ENCODE measurements at places on chromosomes 5 and 9.
A peak's percentile ranks its signal among the peaks of the same experiment; 100 is the strongest.

DNA sequence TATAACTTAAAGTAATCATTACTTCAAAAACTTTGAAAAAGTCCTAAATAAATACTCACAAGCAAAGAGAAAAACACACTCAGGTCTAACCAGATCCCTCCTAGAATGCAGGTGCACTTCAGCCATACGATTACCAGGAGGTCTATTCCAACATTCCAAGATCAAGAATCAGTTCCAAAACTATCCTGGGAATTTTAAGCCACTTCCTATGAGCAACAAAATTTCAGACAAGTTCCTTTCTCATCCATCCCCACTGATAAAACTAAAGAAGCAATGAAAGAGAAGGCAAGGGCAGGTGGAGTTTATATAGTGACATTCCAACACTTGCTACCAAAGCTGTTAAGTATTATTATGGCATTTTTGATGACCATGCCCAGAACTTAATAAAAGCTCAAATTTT, 29.6 kb downstream of the MLLT3 start:
- no peak for DNase-seq

- DNase-seq = no peak
Measured at GRCh38 chr5:52856564-52856963, 68.8 kb downstream of the ITGA1 start.

GRCh38 chr9:135746565-135746964, 44.6 kb downstream of the KCNT1 start:
- DNase-seq = no peak

DNA sequence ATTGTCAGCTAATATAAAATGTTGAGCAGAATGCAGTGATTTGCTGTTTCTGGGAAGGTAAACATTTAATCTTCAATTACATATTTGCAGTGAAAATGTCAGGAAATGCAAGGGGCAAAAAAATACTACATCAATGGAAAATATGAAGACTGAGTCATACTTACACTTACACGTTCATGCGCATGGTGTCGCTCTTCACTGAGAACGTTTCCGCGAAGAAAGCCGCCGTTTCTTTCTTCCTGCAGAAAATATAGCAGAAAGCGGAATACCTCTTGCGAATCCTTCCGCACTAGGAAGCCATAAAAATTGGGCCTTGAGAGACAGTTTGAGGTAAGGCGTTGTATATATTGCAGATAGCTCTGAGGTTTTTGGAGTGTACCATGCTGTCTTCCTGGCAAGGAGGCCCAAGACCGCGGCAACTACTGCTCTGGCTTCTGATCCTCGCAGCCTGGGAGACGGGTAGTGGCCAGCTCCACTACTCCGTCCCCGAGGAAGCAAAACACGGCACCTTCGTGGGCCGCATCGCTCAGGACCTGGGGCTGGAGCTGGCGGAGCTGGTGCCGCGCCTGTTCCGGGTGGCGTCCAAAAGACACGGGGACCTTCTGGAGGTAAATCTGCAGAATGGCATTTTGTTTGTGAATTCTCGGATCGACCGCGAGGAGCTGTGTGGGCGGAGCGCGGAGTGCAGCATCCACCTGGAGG, at the start of gene PCDHA13:
Gene PCDHA13 (plus strand): TSS at position 236 of the 702 bp plus-strand sequence. CDS start 145 bp downstream, at position 381.
- DNase-seq = no peak

- no peak for DNase-seq
Measured at GRCh38 chr9:3508521-3509291, 17.1 kb downstream of the RFX3 start.

GRCh38 chr5:168578538-168579487, at the start of gene PANK3:
TSS of gene PANK3 (minus strand) at chr5:168579368. CDS start at chr5:168579283, 85 bp downstream.
- no peak for DNase-seq

DNA sequence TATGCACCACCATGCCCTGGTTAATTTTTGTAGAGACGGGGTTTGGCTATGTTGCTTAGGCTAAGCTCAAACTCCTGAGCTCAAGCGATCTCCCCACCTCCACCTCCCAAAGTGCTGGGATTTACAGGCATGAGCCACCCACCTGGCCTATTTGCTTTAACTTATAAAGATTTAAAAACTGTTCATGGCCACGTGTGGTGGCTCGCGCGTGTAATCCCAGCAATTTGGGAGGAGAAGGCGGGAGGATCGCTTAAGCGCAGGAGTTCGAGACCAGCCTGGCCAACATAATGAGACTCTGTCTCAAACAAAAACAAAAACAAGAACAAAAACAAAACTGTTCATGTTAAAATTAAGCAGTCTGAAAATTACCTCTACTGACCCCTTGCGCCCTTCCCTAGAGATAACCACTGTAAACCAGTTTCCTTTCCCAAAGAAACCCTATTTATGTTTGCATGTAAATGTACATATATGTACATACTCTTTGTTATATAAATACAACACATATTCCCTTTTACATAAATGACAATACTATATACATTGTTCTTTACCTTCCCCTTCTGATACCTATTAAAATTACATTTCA, 1.5 kb downstream of the AK6 start:
- no peak for DNase-seq

- no peak for DNase-seq
Measured at GRCh38 chr5:38009749-38010358, 170.0 kb upstream of the GDNF start.

DNA sequence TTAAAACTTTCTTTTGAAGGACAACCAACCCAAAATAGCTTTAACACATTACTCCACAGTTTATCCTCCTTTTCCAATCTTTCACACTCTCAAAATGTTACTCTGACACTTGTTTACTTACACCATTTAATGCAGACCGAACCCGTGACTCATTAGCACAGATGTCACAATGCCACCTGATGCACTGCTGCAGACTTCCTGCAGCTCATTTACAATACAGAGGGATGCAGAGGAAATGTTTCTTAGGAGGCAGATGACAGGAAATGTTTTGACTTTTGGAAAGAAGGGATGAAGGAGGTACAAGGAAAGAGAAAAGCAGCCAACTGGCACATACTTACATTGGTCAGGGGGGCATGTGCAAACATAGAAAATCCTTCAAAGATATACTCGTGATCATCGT, 39.0 kb downstream of the DROSHA start:
- no peak for DNase-seq

DNA sequence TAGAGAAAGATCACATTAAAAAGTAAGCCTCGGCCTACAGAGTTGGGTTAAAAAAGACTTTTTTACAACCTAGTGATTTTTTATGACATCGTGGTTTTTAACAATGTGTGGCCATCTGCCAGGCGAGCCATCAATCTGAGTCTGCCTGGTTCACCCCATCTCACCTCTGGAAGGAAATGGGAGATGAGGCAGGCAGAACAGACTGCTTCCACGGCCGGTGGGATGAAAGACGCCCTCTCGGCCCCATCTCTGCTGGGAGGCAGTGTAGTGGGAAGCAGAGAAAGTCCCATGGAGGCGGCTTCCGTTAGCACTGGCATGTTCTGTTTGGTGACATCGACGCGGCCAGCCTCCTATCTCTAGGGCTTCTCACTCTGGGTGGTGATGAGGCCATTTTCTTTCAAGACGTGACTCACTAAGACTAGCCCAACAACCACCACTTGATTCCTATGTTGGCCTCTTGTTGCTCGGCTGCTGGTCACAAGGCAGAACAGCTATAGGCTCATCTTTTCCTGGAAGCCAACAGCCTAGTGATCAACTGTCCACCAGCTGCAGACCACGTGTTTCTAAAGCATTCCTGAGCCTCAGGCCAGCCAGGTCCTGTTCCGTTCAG, 132.4 kb upstream of the OTULINL start:
- DNase-seq = no peak

DNA sequence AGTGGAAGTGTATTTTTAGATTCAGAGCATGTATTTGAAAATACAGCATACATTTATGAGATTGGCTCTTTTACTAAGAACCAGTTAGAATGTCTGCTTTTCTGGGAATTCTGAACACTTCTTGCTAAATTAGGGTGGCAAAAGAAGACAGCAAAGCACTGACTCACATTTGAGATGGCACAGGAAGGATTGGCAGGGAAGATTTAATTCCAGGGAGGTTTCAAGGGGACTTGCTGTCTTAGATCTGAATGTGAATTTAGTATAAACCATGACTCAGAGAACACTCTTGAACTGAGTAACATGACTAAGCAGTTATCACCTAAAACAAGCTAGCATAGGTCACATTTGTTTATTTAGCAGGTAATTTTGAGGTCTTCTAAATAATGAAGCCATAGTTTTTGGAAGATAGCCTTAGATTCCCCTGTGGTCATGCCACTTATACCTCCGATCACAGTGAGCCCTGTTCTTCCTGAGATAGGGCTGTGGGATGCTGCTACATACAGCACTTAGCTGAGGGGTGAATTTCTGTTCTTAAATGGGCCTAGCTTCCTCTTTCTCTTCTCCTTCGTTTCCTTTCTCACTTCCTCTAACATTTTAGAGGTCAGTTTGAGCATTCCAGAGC, 173.8 kb downstream of the PCSK1 start:
- DNase-seq = no peak

- no peak for DNase-seq
Measured at GRCh38 chr5:168962306-168962705, 338.6 kb downstream of the SLIT3 start.

DNA sequence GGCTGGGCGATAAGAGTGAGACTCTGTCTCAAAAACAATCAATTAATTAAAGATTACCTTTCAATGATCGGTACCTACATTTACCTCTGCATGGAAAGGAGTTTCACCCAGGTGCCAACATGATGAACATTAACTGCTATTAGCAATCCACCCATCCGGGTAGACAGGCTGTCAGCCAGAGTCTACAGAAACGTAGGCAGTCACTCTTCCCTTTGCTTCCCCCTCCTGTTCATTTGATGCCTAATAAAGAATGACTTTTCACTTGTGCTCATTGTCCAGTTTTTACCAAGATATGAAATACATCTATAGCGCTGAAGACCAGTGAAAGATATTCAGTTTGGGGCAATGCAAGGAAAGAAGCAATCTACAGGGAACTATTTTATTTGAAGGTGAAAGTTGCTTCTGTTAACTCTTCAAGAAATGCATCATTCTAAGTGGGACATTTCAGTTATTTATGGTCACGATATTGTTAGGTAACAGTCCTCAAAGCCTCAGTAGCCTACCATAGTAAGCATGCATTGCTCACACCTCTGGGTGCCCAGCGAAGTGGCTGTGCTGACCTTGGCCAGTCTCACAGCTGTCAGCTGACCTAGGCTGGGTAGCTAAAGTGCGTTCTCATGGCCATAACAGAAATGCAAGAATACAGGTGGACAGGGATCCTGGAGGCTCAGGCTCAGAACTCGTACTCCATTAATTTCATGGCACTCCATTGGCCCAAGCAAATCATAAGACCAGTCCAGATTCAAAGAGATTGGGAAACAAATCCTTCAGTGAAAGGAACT, 87.2 kb upstream of the DMRT1 start:
- DNase-seq = no peak

- no peak for DNase-seq
Measured at GRCh38 chr9:110748251-110748893, 79.8 kb downstream of the MUSK start.

DNA sequence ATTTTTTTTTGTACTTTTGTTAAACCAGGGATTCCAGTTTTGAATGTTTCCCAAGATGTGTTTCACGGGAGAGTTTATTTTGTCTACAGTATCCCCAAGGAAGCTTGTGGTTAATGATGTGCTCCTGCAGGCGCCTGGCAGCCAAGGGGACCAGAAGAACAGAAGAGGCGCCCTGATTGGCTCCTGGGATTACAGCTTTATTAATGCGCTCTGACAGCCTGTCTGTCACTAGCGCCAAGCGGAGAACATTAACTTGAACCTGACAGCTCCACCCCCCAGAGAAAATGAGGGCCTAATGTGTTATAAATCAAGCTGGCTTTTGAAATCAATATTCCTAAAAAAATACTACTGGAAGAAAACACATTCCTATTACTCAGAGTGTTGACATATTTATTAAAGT, 5.0 kb upstream of the FBXL7 start:
- DNase-seq = no peak

DNA sequence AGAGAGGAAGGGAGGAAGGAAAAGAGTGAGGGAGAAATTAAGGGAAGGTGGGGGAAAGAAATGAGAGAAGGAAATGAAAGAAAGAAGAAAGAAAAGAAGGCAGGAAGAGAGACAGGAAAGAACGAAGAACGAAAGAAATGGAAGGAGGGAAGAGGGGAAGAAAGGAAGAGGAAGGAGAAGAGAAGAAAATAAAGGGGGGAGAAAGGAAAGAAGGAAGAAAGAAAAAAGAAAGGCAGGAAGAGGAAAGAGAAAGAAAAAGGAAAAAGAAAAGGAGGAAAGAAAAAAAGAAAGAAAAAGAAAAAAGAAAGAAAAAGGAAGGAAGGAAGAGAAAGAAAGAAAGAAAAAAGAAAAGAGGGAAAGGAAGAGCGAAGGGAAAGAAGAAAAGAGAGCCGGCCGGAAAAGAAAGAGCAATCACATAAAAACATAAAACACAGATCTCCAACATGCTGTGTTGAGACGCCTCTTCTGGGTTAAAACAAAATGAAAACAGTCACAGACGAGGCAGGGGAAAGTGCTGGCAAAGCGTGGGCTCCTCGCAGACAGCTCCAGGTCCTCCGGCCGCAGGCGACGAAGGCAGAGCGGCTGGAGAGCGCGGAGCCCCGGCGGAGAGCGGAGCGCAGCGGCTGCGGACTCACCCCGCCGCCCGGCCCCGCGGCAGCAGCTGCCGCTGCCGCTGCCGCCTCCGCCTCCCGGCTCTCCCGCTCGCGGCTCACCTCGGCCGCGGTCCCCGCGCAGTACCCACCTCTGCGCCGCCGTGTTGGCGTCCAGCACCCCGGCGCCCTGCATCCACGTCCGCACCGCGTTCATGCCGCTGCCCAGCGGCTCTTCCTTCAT, 896 bp downstream of the EBF1 start:
- peak; percentile 63 for DNase-seq

GRCh38 chr5:73442231-73442811, 6.3 kb downstream of the FOXD1 start:
- DNase-seq = no peak

DNA sequence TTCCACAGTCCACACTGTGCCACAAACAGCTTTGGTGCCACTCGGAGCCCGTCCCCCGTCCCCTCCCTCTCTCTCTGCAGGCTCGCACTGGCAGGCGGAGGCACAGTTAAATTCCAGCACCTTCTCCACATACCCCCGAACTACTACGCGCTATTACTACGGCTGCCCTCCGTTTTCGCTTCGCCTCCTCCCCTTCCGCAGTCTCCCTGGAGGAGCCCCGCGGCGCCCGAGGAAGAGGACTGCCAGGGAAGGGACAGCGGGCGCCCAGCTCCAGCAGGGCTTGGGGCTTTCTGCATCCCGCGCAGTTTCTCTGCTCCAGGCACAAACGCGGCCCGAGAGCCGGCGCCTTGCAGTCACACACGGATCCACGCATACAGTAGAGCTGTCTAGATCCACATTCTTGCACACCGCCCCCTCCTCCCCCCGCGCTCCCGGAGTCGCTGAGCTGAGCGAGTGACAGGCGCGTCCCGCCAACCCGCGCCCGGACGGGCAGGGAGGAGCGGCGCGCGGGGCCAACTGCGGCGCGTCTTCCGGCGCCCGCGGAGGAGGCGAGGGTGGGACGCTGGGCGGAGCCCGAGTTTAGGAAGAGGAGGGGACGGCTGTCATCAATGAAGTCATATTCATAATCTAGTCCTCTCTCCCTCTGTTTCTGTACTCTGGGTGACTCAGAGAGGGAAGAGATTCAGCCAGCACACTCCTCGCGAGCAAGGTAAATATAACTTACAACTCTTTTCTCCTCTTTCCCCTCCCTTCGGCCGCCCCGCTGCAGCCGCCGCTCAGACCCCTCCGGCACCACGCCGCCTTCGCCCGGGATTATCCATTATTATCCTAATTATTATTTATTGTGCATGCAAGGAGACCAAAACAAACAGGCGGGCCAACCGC, at the start of gene SMARCA2:
Gene SMARCA2 (plus strand): TSS at position 652 of the 885 bp plus-strand sequence. CDS start 13,676 bp downstream, outside the sequence.
- DNase-seq = peak; percentile 97

- no peak for DNase-seq
Measured at GRCh38 chr9:92440751-92441046, 16.4 kb upstream of the OMD start.
